ENCODE measurements at places on chromosomes 1 and 21. TPM values are rescaled to one million over a fixed set of nuclear protein-coding genes. Genes with fewer than 3 reads are reported as not detected.

GRCh38 chr1:233442026-233442780 lies 114.7 kb downstream of the MAP3K21 start:
- DNase-seq: no peak

- no peak for DNase-seq
Measured at GRCh38 chr21:33069994-33070743, at the start of gene OLIG1. OLIG1 (plus strand) TSS chr21:33070141; CDS start chr21:33070247, 106 bp downstream.

- DNase-seq: no peak
Measured at GRCh38 chr1:99672038-99672437, 26.1 kb downstream of the PALMD start.

DNA sequence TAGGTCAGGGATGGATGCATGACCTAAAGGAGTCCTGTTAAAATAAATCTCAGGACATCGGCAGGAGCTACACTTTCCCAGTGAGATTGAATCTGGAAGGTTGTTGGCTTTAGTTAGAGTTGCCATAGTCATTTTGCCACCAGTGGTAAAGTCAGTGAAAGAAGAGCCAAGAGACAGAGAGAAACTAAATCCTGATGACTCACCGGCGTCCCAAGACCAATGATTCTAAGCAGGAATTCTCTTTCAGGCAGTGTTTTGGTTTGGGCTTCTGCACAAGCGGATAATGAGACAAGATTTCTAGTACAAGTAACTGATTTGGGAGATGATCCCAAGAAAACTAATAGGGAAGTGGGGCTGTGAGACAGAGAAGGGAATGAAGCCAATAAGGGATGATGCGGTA lies 88.8 kb upstream of the ETS2 start:
- no peak for DNase-seq

Gene FCER1G
- 101 TPM for total RNA-seq

GRCh38 chr1:3410142-3410925 lies 44.1 kb upstream of the ARHGEF16 start:
- DNase-seq: peak; percentile 91

Gene SPRR2F
- 1.9 TPM for total RNA-seq

Gene YIPF1
- 15.1 TPM for total RNA-seq

Data from posterior vena cava (tissue), 2 donors.